Cerebellum (tissue), 4 donors: ENCODE measurements at places on chromosomes 7 and 10.

DNA sequence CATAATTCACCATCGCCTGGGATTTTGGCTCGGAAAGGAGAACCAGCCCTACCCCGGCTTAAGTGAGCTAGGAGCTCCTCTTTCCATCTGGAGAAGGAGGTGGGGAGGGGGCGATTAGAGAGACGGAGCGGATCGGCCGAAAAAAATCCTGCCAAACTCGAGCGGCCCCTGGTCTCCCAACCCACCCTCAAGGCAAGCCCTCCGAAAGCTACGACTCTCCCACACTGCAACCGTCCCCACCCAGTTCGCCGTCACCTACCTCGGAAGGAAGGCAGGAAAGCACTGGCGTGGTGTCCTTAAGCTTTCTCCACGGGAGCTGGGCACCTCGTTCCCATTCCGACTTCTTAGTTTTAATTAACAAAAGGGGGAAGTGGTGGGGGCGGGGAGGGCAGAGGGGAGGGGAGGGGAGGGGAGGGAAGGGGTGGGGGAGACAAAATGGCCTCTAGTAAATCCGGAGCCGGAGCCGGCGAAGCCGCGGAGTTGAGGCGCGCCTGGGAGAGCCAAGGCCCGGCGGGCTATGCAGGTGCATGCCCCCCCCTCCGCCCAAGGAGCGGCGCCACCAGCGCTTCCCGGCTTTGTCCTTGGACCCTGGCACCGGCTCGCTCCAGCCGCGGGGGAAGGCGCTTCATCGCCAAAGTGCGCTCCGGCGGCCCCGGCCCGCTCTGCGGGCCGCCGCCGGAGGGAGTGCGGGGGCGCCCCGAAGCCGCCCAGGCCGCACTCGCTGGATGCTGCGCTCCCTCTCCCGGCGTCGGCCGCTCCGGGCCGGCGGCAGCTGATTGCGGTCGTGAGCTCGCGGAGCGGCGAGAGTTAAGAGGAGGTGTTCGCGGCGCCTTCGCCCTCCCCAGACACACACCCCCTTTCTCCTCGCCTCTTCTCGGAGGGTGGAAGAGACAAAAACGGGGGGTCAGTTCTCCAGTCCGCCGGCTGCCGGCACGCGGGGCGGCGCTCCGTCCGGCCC lies at the start of gene LRRC4:
LRRC4 (minus strand) TSS at position 784 of the 958 bp plus-strand sequence. CDS start 797 bp downstream, outside the sequence.
- DNase-seq: peak; percentile 58

GRCh38 chr7:16023046-16023445 lies 336.6 kb upstream of the MEOX2 start:
- DNase-seq: no peak

GRCh38 chr7:133676805-133677370 lies 424.0 kb downstream of the EXOC4 start:
- no peak for DNase-seq

- no peak for DNase-seq
Observed at GRCh38 chr7:112160130-112160770, 45.9 kb downstream of the DOCK4 start.

DNA sequence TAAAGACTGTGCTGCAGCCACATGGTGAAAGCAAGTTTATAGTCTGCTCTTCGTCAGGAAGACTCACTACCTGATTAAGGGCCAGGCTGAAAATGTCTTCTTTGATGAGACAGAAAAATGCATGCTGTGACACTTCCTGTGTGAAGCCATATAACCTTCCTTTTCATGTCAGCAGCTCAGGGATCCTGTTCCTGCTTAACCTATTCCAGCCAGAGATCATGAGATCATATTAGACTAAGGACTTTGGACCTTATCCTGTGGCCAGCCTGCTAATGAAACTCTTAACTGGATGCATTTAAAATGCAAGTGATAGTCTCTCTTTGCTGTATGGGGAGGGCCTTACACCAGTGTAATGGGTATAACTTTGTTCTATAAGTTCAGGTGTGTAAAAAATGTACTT lies 165.2 kb downstream of the PTEN start:
- DNase-seq: no peak

DNA sequence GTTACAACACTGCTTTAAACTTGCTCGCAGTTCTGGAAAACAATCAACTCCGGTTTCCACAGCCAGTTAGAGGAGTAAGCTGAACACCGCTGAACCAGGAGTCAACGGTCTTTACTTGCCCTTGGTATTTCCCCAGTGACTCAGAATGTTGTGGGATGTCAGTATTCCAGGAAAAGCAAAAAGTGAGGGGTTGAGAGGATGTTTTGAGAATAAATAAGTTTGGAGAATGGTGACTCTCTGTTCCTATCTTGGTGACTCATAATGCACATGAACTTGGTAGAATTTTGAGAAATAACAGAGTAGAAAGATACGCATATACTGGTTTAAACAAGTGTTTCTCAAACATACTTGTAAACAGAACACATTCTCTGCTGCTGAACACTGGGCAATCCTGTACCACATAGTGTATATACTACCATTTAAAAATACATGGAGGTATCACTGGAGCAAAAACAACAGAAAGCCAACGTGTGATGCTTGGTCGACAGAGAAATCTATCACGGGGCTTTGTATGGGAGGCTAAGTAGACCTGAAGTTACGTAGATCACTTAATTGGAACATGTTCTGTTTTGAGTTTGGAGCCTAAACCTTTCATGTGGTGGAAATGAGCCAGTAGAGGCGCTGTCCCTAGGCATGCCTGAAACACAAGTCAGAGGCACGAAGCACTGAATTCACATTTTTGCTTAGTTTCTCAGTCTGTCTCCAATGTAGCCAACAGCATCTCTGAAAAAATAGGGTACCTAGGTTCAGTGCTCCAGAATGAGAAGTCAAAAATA lies 534.3 kb downstream of the PARD3 start:
- DNase-seq: no peak

GRCh38 chr7:75040512-75040911 lies 33.1 kb downstream of the RCC1L start:
- no peak for DNase-seq

DNA sequence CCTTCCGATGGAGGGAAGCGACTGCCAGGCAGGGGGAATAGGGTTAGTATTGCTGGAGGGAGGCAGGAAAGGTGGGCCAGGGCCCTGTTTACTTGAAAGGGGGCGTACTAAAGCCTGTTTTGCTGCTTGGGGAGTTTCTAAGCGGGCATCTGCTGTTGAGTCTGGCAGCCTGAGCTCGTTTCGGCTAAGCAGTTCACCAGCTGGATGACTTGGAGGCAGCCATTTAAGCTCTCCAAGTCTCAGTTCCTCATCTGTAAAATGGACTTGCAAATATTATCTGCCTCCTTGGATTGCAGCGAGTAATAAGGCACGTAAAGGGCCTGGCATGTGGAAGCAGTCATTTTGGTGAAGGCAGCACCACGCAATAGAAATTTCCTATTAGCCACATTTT lies 44.0 kb downstream of the LDB3 start:
- DNase-seq: no peak

- peak; percentile 41 for DNase-seq
Observed at GRCh38 chr10:50506861-50507573, 116.7 kb downstream of the SGMS1 start.

DNA sequence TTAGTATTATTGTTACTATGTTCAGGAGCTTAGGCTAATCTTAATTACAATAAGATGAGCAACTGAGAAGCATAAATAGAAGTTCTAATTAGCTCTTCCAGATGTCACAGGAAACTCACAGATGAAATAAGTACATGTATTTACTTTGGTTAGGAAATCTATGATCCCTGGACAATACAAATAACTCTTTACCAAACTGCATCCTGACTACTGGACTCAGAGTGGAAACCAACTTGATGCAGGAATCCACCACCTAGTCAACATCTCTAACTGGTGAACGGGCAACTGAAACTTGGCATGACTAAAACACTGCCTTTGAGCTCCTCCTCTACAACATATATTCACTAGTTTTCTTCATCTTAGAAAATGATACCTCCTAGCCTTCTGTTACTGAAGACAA lies 193.2 kb downstream of the AGMO start:
- DNase-seq: no peak

DNA sequence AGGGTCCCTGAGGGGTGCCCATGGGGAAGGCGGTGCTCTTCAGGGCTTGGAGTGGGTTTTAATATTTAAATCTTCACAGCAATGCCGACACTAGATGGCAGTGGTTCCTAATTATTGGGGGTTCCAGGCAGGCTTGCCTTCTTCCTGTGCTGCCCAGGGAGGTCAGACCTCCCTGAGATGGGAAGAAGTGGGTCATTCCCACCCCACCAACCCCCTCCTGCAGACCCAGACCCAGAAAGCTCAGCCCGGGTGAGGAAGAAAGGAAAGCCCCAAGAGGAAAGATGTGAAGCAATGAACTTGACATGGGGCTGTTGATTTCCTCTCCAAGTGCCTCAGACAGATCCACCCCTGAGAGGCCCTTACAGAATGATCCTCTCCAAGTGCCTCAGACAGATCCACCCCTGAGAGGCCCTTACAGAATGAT lies 85.1 kb upstream of the LANCL2 start:
- peak; percentile 81 for DNase-seq

DNA sequence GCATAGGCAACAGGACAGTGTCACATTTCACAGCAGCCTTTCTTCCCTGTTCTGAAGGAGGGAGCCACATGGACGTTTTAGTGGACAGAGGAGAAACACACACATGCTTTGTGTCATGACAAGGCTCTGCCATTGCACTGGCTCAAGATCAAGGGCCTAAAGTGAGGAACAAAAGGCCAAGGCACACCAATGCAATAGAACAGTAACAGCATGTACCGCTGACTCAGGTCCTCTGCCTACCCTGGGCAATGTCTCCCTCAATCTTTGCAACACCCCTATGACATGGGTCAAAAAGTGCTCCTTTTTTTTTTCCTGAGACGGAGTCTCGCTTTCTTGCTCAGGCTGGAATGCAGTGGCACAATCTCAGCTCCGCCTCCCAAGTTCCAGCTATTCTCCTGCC lies 57.8 kb upstream of the SDK1 start:
- DNase-seq: no peak

DNA sequence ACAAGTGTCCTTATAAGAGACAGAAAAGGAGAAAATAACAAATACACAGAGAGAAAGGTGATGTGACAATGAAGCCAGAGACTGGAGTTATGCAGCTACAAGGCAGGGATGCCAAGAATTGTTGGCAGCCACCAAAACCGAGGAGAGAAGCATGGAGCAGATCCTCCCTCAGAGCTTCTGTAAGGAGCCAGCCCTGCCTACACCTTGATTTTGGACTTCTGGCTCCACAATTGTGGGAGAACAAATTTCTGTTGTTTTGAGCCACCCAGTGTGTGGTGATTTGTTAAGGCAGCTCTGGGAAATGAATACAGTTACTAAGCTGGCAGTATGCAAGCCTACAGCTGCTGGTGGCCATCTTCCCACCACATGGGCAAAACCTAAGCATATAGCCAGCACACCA lies 163.6 kb downstream of the GRM8 start:
- no peak for DNase-seq

DNA sequence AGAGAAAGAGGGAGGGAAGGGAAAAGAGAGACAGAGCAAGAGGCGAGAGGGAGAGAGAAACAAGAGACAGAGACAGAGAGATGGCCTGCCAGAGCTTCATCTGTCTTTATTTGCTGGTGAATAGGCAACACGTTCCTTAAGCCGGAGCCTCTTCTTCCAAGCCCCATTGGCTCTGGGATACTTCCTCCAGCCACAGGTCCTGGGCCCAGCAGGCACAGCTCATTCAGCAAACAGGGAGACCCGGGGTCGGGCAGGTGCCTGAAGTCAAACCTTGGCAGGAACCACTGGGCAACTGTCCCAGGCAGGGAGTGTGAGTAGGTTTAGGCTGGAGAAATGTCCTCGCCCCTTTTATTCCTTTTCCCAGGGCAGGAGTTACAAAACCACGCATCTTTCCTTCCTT lies 68.2 kb downstream of the MYL10 start:
- DNase-seq: no peak

GRCh38 chr7:830069-830468 lies 2.2 kb upstream of the SUN1 start:
- DNase-seq: no peak

DNA sequence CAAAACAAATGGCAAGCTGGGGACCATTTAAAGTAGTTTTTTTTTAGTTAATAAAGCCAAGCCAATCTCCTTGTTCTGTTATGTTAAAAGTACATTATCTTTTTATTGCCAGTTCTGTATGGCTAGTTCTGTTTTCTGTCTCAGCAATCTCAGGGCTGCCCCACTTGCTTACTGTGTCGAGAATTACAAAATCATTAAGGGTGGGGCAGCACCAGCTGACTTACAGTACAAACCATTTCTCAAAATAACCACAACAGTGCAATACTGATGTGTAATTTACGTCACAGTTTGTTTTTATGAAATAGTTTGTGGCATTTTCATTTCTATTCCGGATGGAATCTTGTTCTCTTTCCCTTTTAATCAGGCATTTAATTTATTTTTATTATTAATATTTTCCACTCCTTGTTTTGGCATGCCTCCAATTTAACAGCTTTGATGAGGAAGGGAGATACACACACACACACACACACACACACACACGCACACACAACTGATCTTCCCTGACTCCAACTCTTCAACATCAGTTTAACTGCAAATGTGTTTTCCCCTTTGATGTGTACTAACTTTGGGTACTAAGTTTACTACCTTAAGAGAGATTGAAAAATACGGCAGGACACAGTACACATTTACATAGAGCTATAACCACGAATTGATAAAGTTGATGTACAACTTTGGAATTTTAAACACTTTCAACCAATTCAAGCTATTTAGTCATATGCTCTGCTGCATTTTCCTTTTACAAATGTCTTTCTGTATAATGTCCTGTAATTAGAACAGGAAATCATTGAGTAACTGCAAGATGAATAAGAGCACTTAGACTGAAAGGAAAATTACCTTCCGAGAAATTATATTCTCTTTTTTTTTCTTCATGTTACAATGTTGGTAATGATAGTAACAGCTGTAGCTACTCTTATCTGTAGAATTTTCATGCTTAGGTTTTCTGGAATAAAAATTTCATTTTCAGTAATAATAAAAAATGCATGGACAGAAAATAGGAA lies 91.5 kb downstream of the ARID5B start:
- no peak for DNase-seq

DNA sequence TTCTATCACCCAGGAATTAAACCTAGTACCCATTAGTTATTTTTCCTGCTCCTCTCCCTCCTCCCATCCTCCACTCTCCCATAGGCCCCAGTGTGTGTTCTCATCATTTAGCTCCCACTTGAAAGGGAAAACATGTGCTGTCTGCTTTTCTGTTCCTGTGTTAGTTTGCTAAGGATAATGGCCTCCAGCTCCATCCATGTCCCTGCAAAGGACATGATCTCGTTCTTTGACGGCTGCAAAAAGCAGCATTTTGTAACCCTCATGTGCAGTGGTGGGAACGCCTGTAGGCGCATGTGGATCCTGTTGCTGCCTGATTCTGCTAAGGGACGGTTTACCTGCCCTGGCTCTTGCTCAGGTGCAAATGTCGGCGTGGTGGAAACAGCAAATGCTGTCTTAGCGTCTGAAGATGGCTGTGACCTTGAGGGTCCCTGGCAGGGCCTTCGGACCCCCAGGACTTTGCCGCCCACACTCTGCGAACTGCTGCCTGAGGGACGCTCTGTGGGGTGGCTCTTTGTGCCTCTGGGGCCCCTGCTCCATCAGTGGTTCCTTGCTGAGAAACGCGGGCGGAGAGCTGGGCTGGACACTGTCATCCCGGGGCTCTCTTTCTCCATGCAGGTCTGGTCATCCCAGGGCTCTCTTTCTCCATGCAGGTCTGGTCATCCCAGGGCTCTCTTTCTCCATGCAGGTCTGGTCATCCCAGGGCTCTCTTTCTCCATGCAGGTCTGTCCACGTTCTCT lies 5.6 kb upstream of the MTG1 start:
- DNase-seq: no peak

GRCh38 chr7:152987656-152988055 lies 228.1 kb downstream of the ACTR3B start:
- DNase-seq: no peak

GRCh38 chr7:6430974-6431373 lies 16.8 kb downstream of the DAGLB start:
- no peak for DNase-seq
